ENCODE measurements at places on chromosomes 5 and 9.

GRCh38 chr9:121282277-121283079, 14.5 kb downstream of the GSN start:
- no peak for DNase-seq

DNA sequence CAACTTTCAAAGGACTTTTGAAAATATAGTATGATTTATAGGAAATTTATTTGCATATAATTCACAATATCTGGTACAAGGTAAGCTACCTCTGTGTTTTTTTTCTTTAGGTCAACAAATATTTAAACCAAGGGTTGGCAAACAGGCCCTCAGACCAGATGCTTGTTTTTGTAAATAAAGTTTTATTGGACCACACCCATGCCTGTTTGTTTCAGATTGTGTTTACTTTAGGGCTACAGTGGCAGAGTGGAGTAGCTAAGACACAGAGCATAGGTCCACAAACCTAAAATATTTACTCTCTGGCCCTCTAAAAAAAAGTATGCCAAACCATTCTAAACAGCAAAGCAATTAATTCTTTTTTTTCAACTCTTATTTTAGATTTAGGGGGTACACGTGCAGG, 119.7 kb upstream of the CCDC152 start:
- no peak for DNase-seq

DNA sequence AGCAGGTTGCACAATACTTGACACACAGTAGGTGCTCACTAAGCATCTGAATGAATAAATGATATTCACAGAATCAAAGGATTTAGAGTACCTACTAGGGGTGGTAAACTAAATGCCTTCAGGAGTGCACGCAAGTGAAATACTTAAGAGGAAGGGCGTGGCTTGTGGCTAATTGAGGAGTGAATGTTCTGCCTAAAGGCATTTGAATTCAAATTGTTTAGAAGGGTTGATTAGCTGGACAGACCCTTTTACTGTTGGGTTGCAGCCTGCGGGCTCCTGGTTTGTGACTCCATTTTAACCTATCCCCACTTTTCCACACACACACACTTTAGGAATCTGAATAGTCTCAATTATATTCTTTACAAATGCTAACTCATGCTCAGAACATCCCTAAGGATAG, 63.1 kb downstream of the PPP2R2B start:
- DNase-seq = no peak

DNA sequence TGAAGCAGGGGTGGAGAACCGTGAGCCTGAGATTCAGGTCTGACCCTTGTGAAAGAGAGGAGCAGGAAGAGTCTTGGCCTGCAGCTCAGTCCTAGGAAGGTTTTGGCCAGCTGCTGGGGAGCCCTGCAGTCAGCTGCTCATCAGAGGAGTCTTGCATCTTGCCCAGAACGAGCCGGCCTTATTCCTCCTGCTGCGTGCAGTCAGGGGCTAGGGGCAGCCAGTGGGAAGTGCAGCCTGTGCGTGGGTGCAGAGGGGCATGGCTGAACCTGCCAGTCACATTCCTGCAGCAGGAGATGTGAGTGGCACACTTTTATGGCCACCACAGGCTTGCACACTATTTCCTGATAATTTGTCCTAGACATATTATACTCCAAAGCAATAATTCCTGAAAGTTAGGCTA, 278.7 kb downstream of the NPR3 start:
- no peak for DNase-seq

GRCh38 chr5:111836426-111836825, 79.4 kb upstream of the NREP start:
- no peak for DNase-seq

DNA sequence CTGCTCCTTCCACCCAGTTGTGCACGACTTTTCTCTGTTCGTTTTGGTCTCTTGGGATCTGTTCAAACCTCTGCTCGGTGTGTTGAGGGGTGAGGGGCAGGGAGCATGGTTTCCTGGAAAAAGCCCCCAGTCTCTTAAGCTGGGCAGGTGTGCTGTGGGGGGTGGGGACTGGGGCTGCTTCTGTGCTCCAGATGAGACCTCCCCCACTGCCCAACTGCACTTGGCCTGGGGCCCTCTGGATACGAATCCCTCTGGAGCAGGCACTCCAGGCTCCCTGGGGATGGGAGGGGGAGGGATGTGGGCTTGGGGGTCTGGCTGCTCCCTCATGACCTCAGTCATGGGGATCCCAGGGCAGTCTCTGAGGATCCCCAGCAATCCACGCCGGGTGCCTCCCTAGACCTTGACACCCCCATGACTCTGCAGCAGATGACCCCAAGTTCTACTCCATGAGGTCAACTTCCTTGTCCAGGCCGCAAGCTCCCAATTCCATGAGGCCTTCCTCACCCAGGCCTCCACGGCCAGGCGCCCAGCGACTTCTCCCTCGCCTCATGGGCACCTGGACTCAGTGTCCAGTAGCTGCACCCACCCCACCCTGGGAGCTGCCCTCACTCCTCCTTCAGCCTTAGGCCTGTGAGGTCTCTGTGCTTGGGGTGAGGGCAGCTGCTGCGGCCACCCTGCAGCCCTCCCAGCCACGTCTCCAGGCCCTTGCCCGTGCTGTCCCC, 5.9 kb upstream of the AHRR start:
- DNase-seq = no peak

DNA sequence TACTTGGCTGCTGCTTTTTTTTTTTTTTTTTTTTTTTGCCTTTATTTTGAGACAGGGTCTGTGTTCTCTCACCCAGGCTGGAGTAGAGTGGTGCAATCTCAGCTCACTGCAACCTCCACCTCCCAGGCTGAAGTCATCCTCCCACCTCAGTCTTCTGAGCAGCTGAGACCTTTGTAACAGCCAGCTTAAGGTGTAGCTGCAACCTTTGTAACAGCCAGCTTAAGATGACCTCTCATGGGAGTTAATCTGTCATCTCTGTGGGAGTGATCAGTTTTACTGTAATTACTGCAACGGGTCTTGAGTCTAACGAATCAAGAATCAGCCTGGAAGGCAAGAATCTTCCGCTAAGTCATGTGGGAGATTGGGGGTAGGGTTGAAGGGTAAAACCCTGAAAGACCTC, 31.6 kb upstream of the SNX2 start:
- no peak for DNase-seq

GRCh38 chr5:76601470-76601869, 21.7 kb downstream of the F2RL2 start:
- DNase-seq = peak; percentile 54

DNA sequence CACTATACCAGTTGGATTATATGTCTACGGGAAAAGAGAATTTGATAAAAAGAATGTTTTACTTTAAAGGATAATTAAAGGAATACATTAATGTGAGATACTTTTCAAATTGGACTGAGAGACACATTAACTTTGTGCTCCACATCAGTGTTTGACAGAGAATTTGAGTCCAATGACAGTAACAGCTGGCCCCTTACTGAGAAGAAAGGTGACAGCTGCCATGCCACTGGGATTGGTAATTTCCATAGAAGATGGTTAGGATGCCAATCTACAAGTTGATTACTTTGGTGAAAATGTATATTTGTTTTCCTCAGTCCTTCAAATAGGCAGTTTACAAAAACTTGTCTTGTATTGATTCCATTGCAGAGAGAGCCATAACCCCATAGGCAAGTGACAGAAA, 578.4 kb downstream of the SLCO4C1 start:
- no peak for DNase-seq

DNA sequence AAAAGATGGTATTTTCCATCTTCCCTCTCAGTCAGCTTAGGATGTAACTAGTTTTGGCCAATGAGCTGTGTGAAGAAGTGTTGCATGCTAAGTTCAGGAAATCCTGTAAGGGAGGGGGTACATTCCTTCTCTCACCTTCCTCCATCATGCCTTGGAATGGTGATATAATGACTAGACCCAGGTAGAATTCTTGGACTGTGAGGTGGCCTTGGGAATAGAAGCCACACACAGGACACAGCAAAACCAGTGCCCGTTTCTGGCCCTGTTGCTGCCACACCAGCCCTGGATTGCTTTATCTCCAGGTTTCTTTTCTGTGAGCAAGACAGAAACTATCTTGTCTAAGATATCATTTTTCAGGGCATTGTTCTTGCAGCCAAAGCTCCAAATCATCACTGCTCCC, 10.5 kb upstream of the ZNF354A start:
- DNase-seq = no peak

DNA sequence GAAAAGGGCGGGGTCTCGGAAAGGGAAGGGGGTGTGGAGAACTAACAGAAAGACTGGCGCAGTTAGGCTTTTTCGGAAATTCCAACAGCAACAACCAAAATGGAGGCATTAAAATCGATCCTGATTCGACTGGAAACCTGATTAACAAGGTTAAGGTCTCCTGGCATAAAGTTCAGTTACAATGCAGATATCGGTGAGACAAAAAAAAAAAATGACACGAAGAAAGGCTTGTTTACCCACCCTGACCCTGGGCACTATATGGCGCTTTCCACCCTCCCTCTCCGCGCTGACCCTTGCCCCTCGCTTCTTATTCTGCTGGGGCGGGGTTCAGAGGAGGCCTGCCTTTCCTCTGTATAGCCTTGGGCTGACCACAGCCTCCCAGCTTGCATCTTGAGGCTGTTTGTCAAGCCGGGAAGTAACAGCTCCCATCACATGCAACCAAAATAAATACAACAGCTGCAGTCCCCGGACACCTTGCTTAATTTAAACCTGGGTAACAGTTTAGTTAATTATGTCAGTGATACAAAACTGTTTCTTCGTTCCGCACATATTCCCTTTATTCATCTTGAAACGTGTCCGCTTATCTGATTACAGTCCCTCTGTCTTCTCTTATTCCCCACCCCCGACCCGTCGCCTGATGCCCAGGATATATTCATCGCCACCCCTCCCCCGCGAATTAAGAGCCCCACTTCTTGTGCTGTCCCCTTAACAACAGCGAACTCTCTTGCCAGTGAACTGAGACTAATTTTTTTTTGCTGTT, 795 bp upstream of the PJA2 start:
- DNase-seq = peak; percentile 29

DNA sequence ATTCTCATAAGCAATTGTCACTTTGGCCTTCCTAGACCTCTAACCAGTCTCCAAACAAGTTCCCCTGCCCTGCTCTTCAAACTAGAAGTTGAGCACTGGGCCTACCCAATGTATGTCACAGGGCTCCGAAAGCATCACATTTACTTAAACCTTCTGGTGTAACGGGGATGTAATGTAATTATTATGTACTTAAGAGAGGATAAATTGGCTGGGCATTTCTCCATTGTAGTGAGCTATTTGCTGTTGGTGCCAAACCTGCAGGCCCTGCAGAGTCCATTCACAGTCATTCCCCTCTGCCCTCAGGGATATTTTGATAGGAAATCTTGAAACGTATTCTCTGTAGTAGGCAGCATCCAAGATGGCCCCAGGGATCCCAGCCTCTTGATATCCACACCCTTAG, 64.2 kb upstream of the GNE start:
- no peak for DNase-seq

DNA sequence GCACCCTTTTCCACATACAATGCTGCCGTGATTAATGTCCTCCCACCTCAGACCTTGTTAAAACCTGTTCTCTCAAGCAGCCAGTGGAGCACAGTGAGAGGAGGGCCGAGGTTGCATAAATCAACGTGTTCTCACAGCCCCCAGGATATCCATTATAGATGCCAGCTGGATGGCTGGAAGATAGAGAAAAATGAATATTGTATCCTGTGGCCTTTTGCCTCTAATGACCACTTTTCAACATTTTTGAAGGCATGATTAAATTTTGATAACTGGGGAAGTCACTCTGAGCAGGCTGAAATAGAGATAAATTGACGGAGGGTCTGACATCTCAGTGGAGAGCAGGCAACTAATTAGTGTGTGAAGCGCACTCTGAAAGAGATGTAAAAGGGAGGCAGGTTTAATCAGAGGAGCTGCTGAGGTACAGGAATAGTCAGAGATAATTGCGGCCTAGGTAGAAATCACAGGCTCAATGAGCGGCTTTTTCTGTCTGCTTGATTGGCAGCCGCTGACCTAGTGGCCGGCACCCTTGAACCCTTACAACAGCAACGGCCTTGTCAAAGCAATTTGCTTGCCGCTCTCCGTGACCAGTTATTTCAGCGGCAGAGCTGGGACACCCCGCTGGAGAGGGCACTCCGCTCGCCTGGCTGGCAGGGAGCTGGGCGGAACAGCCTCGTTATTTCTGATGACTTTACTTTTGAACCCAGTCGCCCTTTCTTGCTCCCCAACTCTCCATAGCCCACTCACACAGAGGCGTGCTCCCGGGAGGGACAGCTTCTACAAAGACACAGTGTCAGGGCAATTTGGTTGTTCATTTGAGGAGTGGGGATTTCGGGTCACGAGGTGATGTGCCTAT, 560.7 kb downstream of the PSAT1 start:
- peak; percentile 13 for DNase-seq

DNA sequence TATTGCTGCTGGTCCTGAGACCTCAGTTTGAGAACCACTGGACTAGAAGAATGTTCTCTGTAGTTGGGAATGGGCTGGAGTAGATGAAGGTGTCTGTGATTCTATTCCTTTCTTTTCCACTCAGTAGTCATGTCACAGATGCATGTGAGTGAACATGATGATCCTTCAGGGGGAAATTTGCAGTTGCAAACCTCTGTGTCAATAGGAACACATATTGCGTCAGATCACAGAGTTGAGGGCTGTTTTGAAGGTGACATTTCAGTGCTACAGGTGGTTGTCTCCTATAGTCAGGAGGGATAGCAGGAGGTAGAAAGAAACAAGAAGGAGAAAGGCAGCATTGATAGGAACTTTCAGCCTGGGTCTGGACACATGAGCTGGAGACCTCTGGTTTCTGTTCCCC, 239.3 kb downstream of the ARHGEF28 start:
- no peak for DNase-seq

DNA sequence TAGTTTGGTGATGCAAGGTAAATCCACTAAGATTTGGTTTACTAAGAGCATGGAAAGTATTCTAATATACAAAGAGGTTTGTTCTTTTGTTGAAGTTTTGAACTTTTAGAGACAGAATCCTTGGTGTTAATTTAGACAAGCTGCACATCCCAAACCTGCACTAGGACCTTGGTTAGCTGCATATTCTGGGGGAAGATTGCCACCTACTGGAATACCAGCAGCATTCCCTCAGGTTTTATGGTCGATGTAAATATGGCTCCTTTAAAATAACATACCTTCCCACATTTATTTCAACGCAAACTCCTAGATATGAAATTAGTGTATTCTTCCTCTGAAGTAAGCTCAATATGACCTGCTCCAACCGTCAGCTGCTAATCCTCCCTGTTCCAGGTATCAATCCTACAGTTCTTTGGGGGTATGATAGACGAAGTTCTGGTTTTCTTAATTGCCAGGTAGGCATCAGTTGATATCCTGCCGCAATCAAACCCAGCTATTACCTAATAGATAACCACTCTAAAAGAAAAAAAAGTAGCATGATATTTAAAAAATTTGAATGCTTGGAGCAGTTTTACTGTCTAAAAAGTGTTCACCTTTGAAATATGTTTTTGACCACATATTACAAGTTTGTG, 624.1 kb downstream of the ISL1 start:
- DNase-seq = peak; percentile 9

GRCh38 chr9:34984049-34984448, 5.5 kb upstream of the DNAJB5 start:
- DNase-seq = no peak

DNA sequence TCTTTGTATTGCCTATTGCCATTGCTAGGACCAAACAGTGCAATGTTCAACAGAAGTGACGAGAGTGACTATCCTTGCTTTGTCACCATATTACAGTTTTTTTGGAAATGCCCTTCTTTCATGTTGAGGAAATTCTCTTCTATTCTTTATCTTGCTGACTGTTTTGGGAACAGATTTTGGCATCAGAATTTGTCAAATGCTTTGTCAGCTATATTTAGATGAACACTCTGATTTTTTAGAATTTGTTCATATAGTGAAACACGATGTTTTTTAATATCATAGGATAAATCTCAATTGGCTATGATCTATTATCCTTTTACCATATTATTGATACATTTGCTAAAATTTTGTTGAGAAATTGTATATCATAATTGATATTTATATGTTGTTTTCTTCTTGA, 31.4 kb downstream of the FBN2 start:
- no peak for DNase-seq

GRCh38 chr9:91978740-91979414, 28.8 kb upstream of the ROR2 start:
- peak; percentile 13 for DNase-seq
